NCI-H82 (cell line): ENCODE measurements at places on chromosomes 13 and 19.

- no peak for DNase-seq
These were observed 1.5 kb downstream of the OR10H1 start for GRCh38 chr19:15813916-15814315.

- DNase-seq = no peak
These were observed 12.2 kb upstream of the SPACA7 start for GRCh38 chr13:112363867-112364528.

DNA sequence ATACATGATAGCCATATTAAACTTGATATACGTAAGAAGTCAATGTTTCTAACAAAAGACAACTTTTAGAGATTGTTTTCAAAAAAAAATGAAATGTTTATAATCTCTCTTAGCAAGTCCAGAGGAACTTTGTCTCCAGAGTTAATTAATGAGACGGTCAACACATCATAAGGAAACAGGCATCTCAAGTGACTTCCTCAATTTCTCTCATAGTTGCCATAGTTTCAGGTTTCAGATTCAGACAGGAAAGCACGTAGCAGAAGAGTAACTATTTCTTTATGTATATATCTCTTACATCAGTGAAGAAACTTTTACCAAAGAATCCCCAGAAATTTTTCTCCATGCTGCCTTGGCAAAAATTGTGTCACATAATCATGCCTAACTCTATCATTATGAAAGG is 159.6 kb upstream of the ATXN8OS start:
- no peak for DNase-seq

DNA sequence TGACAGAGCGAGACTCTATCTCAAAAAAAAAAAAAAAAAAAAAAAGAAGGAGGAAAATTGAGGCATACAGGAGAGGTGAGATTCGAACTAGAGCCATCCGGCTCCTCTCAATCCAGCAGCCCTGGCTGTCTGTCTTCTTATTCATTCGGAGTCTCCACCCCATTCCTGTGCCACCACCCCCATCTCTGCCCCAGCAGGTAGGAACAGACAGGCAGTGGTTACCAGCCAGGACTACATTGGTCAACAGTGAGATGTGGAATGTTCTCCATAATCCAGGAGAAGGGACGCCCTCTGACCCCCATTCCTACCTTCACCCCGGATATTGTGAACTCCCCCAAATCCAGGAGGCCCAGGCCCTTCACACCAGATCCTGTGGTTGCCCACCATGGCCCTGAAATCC is 6.6 kb upstream of the S1PR2 start:
- no peak for DNase-seq

DNA sequence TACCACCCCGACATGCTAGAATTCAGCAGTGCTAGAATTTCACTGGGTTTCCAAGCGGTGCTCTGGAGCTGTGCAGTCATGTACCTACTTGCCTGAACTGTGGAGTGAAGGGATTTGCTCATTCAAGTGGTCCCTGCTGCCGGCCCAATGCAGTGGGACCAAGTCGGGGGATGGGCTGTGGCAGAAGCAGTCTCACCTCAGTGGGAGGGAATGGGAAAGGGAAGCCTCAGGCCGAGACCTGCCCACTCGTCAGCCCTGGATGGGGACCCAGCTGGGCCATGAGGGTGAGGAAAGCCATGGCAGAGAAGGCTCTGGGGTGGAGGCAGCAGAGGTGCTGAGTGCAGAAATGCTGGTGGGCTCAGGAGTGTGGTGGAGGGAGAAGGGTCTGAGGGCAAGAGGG is 14.9 kb downstream of the KLHL26 start:
- no peak for DNase-seq
